ENCODE measurements at places on chromosomes 7 and 10.

- no peak for DNase-seq
These were observed 373.6 kb downstream of the BBS9 start for GRCh38 chr7:33503014-33503413.

- DNase-seq: no peak
These were observed 162.8 kb downstream of the NRF1 start for GRCh38 chr7:129774359-129774758.

DNA sequence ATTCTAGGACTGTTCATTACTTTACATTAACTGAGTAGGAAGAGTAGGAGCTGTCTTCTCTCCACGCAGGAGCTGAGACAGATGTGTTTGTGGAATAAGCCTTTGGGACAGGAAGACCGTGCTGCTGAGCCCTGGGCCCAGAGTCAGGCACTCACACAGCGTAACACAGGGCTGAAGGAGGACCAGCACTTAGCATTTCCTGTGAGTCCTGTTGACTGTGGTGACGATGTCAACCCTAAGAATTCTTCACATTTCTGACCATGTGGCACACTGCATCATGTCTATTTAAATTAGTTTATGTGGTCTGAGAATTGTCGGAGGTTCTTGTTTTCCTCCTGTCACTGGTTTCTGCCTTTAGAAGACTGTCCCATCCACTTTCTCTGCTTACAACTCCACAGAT is 117.2 kb downstream of the PIP4K2A start:
- no peak for DNase-seq

GRCh38 chr7:154769001-154769400 is 233.9 kb downstream of the PAXIP1 start:
- DNase-seq: no peak

DNA sequence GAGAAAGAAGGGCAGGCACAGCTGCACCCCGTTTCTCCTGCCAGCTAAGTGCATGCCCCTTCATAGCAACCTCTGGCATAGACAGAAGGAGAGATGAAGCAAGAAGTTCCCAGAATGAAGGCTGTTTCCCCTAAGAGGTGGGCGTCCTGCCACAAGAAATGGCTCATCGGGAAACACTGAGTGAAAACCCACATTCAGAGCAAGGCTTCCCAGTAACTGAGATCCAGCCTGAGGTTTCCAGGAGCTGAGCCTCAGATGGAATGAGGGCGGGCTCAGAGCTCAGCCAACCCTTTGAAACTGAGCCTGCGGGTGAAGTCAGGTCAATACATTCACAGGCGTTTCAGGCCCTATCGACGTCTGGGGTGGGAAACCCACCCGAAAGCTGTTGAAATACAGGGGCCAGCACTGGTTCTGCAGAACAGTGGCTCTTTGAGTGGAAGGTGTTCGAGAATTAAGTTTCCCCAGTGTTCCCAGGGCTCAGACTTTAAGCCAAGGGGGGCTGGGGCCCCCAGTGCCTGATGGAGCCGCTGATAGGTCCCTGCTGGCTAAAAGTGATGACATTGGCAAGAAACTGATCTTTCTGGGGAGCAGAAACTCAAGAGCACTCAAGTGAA is 510.2 kb downstream of the RPS24 start:
- no peak for DNase-seq

DNA sequence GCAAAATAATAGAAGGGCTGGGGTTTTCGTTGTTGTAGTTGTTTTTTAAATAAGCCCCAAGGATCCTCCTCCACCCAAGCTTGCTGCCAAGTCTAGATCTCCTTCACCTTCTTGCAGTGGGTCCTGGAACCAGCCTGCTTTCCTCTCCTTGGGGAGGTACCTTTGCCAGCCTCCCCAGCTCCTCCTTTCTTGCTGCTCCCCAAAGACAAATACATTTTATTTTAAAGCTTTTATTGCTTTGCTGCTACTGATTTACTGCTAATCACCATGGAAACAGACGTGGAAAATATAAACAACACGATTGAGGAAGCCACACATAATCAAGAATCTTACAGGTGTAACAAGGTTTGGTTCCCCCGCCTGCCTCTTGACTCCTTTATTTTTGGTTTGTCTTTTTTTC is 17.4 kb upstream of the SLF2 start:
- no peak for DNase-seq

- no peak for DNase-seq
These were observed 24.0 kb upstream of the PAPSS2 start for GRCh38 chr10:87635498-87636312.

- no peak for DNase-seq
These were observed 177.0 kb upstream of the KMT2E start for GRCh38 chr7:104836976-104837375.

GRCh38 chr7:51731075-51731474 is 414.5 kb upstream of the COBL start:
- no peak for DNase-seq

GRCh38 chr10:786633-787474 is 97.4 kb upstream of the DIP2C start:
- DNase-seq: no peak

GRCh38 chr10:46541735-46542566 is 14.5 kb downstream of the GPRIN2 start:
- DNase-seq: no peak

- no peak for DNase-seq
These were observed 38.3 kb downstream of the AKR1B1 start for GRCh38 chr7:134420424-134421125.

DNA sequence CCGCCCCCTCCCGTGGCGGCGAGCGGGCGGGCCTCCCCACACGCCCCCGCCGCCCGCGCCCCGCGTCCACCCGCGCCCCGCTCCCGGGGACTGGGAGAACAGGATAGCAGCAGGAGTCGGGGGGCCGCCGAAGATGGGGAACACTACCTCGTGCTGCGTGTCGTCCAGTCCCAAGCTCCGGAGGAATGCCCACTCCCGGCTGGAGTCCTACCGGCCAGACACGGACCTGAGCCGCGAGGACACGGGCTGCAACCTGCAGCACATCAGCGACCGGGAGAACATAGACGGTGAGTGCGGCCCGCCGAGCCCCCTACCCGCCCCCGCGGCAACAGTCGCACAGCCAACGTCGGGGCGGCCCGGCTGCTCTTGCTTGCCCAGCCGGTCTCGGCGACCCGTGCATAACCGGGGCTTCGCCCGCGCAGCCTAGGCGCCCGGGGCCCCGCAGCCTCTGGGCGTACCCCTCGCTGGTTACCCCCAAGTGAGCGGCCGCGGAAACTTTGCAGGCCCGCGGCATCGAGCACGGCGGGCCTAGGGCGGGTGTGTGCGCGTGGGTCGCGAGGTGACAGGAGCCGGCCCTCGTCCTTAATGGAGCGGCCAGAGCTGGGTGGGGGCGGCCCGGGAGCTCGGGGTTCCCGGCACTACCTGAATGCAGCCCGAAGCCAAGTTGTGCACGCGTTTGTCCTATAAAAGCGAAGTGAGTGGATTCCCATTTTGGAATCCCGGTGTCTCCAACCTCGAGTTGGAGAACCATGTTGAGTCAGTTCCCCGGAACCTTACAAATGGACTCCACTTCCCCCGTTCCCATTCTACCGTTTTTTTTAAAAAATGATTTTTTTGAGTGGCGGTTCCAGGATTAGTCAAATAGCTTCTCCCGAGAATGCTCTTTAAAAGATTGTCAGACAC is 863 bp downstream of the CCNY start:
- no peak for DNase-seq

- no peak for DNase-seq
These were observed 5.4 kb upstream of the PPP1R9A start for GRCh38 chr7:94901981-94902380.

DNA sequence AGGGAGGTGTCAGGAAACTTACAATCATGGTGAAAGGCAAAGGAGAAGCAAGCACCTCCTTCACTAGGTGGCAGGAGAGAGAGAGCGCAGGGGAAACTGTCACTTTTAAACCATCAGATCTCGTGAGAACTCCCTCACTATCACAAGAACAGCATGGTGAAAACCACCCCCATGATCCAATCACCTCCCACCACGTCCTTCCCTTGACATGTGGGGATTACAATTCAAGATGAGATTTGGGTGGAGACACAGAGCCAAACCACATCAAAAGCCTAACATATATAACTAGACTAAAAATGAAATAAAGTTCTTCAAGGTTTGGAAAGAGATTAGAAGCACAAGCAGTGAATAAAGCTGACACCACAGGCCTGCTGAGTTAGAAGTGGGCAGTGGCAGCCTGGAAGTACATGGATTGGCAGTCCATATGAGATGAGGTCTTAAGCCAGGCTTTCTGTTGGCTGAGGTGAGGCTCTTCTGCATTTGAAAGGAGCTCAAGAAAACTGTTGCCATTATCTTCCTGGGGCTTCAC is 96.4 kb upstream of the MDFIC start:
- no peak for DNase-seq

DNA sequence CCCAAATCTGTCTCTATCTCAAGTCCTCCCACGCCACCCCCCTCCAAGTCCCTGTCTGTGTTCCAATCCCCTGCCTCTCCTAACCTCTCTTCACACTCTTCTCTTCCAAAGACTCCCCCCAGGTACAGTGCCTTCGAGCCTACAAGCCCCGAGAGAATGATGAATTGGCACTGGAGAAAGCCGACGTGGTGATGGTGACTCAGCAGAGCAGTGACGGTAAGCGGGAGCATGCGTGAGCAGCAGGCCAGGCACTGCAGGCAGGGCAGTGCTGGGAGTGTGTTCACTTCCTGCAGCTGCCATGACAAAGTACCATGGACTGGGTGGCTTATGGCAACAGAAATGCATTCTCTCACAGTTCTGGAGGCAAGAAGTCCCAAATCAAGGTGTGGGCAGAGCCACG is 23.4 kb downstream of the ARHGEF5 start:
- DNase-seq: no peak

- no peak for DNase-seq
These were observed 5.3 kb downstream of the CYP3A7 start for GRCh38 chr7:99729486-99730237.

- DNase-seq: no peak
These were observed 2.8 kb downstream of the AGAP3 start for GRCh38 chr7:151088856-151089699.

GRCh38 chr10:15419279-15419874 is 48.3 kb upstream of the FAM171A1 start:
- no peak for DNase-seq

DNA sequence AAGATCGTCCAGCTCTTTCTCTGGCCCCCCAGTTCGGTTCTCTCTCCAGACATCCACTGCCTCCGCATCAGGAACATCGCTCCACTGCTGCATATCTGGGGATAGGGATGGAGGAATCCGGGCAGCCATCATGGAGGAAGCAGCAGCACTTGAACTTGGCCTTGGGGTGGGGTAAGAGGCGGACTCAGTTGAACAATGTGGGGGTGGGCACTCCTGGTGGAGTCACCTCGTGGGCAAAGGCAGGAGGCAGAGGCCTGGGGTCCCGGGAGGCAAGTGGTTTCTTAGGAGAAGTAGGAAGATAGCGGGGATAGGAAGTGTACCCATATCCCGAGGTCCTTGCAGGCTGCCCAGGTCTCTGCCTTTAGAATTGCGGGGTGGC is 98.3 kb downstream of the CHST15 start:
- no peak for DNase-seq

DNA sequence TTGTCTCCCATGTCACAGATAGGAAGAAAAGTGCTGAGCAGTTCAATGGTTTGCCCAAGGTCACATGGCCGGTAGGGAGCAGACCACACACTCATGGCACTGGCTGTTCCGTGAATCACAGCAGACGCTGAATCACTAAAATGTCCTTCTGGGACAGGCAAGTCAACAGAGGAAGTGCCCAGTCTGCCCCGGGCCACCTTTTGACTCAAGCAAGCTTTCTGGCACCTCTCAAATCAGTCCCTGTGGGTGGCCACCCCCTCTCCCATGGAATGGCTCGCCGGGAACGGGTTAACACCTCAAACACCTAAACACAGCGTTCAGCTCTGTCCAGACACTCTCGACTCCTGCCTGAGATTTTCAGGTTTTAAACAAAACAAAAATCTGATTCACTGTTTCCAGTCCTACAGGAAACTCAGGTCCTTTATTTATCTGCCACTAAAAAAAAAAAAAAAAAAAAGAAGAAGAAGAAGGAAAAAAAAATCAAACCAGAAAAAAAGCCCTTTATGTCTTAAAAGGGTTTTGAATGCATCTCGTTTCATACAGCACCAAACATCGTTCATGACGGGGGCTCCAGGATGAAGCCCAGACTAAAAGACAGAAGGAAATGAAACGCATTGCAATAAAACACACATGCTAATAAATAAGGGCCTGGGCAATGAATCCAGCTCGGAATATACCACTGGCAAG is 15.5 kb downstream of the CARD11 start:
- no peak for DNase-seq

DNA sequence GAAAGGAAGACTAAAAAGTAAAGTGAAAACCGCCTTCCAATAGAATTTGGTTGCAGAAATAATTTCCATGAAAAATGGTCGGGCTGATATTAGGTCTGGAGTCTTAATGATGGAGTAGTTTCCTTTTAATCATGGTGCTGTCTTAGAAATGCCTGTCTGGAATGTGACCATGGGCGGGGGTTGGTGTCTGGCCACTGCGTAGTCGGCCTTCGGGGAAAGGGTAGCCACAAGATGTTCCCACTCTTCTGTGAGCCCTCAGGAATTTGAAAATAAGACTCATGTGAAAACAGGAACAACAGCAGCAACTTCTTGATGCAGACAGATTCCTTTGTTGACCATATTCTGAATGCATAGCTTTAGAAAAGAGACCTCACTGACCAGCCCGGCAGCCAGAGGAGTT is 176.8 kb downstream of the KIAA1217 start:
- no peak for DNase-seq

GRCh38 chr10:48649349-48649944 is 35.2 kb upstream of the WDFY4 start:
- DNase-seq: no peak

- DNase-seq: no peak
These were observed 758 bp downstream of the TMEM168 start for GRCh38 chr7:112789453-112789816.

- DNase-seq: no peak
These were observed 30.3 kb downstream of the SLC29A3 start for GRCh38 chr10:71349406-71349805.

- no peak for DNase-seq
These were observed 295.3 kb upstream of the MKI67 start for GRCh38 chr10:128421371-128422160.

- no peak for DNase-seq
These were observed 39.2 kb upstream of the ZNF680 start for GRCh38 chr7:64602086-64602485.

GRCh38 chr10:14200698-14201544 is 129.8 kb downstream of the FRMD4A start:
- DNase-seq: no peak

GRCh38 chr10:125094806-125095205 is 65.6 kb downstream of the CTBP2 start:
- DNase-seq: no peak

DNA sequence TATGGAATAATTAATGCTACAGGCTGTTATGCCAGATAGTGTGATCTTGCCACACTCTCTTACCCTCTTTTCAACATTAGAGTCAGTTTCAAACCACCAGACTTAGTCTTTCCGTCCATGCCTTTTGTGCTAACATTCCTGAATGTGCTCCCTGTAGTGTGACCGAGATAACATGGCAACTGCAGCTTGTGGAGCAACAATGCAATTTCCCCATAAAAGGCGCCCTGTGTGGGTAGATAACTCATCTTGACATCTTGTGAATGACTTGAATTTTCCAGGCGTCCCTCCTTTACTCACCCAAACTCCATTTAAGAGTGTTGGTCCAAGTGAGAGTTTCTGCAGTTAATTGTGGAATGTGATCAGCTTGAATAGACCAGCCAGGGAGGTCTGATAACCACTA is 99.6 kb downstream of the DNAH11 start:
- DNase-seq: no peak

Measured in activated naive CD4-positive, alpha-beta T cell (primary cell).